ENCODE measurements at places on chromosomes 11 and 22.
A peak's percentile ranks its signal among the peaks of the same experiment; 100 is the strongest.

- DNase-seq = no peak
Measured at GRCh38 chr11:76129729-76130128, 76.6 kb downstream of the WNT11 start.

GRCh38 chr11:67999704-68000103 lies 4.2 kb downstream of the UNC93B1 start:
- DNase-seq = no peak

DNA sequence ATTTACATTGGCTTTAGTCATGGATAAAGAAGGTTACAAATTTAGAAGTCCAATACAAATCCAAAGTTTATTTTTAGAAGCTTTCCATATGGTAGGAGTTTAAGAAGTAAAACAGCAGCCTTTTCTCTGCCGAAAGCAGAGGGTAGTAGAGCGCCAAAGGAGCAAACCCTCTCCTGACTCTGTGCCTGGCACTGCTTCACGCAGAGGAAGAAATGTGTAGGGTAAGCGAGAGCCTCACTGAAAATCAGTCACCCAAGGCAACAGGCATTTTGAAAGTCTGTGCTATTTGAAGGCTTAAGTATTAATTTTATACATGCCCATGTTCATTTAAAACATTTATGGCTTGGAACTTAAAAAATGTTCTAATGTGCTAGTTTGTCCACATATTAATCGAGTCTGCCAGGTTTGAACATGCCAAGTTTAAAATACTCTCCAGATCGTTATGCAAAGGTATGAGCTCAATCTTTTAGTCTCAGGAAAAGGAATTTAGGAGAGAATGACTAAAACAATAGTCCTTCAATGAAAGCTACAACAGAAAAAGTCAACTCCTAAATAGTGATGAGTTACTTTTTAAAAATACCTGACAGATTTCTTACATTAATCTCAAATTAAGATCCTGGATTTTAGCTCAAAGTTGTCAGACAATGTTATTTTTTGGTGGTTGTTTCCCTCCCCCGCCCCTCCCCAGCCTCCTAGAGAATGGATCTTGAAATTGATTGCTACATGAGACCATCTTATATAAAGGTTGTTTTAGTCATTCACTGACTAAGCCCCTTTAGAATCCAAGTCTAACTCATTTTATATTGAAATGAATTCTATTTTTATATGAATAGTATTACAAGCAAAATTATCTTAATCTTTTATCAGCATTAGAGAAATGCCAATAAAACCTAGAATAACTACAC lies 38.7 kb downstream of the MRTFA start:
- DNase-seq = no peak

DNA sequence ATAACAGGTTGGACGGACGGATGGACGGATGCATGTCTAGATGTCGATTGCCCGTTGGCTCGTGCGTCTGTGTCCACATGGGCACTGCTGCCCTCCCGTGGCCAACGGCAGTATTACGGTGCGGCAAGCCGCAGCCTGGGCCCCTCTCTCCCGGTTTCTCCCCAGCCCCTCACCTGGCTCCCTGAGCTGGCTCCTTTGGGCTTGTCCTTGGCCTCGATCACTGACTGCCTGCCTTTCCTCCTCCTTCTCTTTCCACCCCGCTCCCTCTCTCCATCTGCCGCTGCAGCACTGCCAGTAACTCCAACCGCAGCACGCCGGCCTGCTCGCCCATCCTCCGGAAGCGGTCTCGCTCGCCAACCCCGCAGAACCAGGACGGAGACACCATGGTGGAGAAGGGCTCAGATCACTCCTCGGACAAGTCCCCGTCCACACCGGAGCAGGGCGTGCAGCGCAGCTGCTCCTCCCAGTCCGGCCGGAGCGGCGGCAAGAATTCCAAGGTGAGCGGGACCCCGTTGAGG lies 77.3 kb downstream of the SCN3B start:
- DNase-seq = peak; percentile 47

GRCh38 chr11:92482492-92483060 lies 258.0 kb downstream of the FAT3 start:
- DNase-seq = no peak

GRCh38 chr11:108906826-108907225 lies 242.0 kb downstream of the DDX10 start:
- DNase-seq = no peak

DNA sequence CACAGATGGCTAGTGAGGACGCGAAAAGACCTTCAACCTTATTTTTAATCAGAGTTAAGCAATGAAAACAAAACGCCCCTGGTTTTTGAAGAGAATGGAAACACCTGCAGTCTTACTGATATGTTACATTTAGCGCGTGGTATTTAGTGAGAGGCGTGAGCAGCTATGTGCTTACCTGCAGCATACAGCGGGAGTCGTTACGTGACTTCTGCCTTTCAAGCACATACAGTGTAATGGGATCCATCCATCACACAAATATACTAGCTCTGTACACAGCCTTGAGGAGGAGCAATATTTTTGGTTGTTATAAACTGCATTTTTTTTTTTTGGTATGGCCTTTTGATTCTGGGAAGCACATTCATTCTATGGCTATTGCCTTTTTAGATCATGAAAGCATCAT lies 5.5 kb downstream of the KRTAP5-2 start:
- DNase-seq = no peak

GRCh38 chr11:22426915-22427314 lies 88.7 kb downstream of the SLC17A6 start:
- DNase-seq = no peak

GRCh38 chr11:126560221-126560620 lies 204.7 kb downstream of the ST3GAL4 start:
- no peak for DNase-seq

GRCh38 chr22:24554313-24555164 lies at the start of gene GUCD1:
GUCD1 (minus strand) TSS chr22:24555138; CDS start chr22:24554991, 147 bp downstream.
- no peak for DNase-seq

DNA sequence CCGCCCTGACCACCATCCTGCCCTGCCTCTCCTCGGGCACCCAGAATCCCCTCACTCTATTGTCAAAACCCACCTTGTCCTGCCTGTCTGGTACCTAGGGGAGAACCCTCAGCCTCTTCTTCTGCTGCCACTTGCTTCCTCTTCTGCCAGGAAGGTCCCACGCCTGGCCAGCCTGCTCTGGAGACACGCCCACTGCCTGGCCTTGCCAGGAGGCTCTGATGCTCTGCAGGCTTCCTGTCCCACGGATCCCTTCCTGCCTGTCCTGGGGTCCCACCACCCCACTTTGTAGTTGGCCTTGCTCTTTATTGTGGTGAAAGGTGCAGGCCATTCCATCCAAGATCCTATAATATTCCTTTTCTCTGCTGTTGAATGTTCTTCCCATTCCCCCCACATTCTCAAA lies 63.4 kb downstream of the BMAL1 start:
- no peak for DNase-seq

DNA sequence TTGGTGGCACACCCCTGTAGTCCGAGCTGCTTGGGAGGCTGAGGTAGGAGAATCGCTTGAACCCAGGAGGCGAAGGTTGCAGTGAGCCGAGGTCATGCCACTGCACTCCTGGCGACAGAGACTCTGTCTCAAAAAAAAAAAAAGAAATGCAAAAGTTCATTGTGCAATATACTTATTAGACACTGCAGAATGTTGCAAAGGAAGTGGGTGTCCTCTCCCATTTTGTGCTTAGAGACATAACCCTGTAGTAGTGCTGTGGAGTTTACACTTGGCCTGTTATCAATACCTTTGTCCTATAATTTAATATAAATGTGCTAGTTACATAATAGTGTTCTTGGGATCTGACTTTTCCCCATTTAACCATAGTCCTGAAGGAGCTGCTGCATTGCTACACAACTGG lies 9.4 kb downstream of the BCL2L13 start:
- DNase-seq = no peak

DNA sequence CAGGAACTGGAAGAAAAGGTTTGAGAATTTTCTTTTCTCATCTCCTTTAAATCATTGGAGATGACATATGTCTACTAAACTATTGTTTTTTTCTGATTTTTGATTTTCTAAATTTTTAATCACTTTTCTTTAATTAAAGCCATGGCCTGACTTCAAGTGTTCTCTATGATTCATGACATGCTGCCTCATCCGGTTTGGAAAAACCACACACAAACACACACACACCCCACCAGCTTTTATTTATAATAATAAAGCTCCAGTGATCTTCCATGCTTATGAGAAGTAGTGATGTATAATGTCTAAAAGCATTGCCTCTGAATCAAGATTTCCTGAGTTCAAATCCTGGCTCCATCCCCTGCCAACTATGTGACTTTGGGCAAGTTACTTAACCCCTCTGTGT lies 179.2 kb downstream of the SPON1 start:
- no peak for DNase-seq

DNA sequence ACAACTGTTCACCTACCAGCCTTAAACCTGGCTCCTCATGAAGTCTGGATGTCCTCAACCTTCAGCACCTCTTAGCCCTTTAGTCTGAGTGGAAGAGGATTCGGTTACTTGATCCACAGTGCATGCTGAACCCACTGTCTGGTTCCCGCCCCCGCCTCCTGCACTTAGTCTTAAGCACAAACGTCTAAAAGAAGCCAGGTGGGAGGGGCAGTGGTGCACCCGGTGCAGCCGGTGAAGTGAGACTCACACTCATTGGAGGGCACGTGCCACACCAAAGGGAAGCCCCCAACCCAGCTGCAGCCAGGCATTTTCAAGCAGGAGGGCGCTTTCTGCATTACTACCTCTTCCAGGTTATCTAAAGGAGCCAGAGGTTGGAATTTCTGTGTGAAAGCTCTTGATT lies 146.8 kb downstream of the COMMD9 start:
- DNase-seq = no peak

DNA sequence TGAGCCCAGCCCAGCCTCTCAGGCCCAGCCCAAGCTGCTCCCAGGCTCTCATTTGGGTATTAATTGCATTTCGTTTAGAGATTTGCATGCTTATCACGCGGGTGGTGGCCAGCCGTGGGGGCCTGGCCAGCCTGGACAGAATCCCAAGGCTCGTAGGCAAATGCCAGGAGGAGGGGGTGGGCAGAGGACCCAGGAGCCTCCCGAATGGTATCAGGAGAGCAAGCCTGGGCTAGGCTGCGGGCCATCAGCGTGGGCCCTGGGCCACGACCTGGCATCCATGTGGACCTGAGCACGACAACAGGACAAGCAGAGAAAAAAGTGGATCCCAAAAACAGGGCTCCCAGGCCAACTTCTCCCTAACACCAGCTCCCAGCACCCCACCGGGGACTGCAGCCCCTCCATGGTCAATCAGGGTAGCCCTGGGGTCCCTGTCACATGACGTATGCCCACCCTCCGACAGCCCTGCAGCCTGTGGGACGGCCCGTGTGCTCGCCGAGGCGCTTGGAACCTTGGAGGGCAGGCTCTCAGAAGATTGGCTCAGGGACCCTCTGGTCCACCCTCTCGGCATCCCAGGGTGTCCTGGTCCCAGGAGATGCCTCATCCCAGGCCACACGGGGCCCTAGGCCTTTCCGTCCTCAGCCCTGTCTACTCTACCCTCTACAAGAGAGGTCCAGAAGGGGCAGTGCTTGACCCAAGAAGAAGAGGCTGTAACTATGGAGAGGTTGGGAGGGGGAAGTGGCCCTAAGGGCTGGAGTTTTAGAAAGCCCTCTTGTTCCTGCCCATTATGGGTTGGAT lies 8.8 kb downstream of the ASCL2 start:
- no peak for DNase-seq

GRCh38 chr22:48737461-48738203 lies 1090.0 kb downstream of the BRD1 start:
- DNase-seq = no peak

- DNase-seq = no peak
Measured at GRCh38 chr22:24315367-24315966, 44.8 kb downstream of the SPECC1L start.

DNA sequence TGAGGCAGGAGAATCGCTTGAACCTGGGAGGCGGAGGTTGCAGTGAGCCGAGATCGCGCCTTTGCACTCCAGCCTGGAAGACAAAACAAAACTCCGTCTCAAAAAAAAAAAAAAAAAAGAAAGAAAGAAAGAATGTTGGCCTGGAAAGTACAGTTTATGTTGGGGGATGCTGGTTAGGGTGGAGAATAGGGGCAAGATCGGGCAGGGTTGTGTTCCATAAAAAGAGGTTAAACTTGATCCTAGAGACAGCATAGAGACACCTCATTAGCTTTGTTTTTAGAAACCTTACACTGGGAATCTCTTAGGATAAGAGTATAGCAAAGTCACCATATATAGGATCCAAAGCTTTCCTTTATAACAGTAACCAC lies 1.9 kb upstream of the FTH1 start:
- DNase-seq = no peak

GRCh38 chr11:5591613-5592012 lies 4.8 kb upstream of the TRIM6 start:
- DNase-seq = no peak

- no peak for DNase-seq
Measured at GRCh38 chr11:18223591-18224387, 12.8 kb downstream of the SAA4 start.

DNA sequence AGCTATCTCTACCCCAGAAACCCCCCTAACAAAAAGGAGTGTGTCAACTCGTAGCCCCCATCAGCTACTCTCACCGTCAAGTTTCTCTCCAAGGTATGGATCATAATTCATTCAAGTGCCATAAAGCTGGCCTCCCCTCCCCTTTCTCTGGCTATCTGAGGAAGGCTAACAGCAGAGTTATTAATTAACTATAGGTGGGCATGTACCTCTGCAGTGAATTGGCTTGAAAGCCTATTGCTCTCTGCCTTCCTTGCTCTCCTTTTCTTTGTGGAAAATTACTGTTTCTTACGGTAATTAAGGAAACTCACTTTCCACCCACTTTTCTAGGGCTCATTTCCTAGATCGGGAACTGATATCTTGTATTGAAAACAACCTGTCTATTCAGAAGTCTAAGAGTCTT lies 14.1 kb downstream of the POLA2 start:
- DNase-seq = no peak

GRCh38 chr11:13277768-13278608 lies at the start of gene BMAL1:
BMAL1 (plus strand) TSS chr11:13277790; CDS start chr11:13354309, 76,519 bp downstream.
- peak; percentile 11 for DNase-seq

DNA sequence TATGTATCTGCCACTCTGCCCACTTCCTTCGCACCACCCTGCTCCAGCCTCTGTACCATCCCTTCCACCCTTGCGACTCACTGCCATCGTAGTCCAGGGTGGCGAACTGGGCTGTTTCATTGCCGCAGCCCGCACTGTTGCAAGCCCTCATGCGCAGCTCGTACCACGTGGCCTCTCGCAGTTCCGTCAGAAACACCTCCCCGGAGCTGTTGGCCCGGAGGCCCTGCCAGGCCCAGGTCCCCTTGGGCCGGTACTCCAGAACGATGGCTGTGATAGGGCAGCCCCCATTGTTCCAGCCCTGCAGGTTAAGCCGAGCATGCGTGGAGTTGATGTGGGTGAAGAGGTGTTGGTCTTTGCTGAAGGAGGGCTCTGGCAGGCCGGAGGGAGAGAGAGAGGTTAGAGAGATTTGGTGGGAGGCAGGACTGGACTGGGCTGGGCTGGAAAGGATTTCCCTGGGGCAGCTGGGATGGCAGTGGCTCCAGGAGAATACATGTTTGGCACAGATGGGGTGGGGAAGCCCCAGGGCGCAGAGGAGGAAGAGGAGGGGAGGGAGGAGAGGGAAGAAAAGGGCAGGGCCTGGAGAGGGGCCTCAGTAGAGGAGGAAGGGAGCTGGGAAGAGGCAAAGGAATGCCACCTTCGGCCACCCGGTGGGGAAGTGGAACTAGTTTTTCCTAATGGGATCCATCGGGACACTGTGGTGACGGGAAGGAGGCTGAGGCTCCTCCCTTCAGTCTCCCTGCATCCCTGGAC lies 109.6 kb downstream of the CEP164 start:
- DNase-seq = no peak
